Sigmoid colon (tissue), 7 donors: ENCODE measurements at places on chromosomes 7 and 10. TPM values are rescaled to one million over a fixed set of nuclear protein-coding genes. Genes with fewer than 3 reads are reported as not detected.
A peak's percentile ranks its signal among the peaks of the same experiment; 100 is the strongest.

DNA sequence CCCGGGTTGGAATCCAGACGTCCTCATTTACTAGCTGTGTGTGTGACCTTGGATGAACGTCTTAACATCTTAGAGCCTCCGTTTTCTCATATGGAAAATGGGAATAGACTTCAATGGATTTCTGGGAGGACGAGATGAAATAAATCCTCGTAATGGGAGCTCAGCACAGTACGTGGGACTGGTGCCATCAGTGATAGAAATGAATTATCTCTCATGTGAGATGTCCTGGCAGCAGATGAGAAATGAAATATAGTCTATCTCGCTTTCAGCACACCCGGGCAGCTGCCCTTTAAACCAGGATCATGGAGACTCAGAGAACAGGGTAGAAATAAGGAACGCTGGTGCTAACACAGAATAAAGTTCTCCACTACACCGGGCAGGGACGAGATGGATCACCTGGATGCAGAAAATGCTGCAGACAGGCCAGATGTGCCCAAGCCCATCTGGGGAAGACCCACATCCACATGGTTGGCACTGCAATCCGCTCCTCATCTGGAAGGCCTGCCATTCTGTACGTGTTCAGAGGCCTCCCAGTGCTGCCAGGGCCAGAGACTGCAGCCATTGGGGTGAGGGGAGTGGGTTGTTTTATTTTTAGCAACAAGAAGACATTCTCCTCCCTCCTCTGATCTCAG lies 11.1 kb upstream of the EMX2 start:
- DNase-seq = peak; percentile 37

DNA sequence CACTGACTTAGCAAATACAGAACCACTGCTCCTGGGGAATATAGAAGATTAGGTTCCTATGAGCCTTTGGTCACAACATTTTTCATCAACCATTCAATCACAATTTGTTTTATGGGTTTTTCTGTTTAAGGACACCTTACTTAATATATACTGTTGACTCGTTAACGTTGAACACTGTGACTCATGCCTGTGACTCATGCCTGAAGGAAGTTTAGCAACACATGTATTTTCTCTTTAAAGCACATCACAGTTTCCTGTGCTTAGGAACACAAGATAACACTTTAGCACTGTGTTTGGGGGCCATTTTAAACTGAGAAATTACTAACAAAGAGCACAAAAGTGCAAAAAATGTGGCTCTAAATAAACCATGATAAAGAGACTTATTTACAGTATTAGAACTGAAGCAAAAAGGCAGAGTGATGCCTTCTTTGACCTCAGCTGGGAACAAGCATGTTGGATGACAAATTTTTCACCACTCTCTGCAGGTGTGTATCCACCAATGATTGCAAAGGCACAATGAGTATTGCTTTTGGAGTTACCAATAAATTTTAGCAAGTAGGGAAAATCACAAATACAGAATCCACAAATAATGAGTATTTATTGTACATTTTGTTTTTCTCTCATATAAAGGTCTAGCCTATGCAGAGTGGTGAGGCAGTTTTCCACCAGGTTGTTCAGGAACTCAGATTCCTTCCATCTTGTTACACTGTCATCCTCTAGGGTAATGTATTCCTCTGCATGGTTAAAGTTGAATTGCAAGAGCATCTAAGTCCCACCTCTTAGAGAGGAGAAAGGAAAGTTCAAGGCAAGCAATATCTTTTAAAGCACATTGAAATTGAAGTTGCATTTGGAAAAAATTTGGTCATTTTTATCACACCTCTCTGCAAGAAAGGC lies 7.3 kb downstream of the FGFBP3 start:
- DNase-seq = no peak

DNA sequence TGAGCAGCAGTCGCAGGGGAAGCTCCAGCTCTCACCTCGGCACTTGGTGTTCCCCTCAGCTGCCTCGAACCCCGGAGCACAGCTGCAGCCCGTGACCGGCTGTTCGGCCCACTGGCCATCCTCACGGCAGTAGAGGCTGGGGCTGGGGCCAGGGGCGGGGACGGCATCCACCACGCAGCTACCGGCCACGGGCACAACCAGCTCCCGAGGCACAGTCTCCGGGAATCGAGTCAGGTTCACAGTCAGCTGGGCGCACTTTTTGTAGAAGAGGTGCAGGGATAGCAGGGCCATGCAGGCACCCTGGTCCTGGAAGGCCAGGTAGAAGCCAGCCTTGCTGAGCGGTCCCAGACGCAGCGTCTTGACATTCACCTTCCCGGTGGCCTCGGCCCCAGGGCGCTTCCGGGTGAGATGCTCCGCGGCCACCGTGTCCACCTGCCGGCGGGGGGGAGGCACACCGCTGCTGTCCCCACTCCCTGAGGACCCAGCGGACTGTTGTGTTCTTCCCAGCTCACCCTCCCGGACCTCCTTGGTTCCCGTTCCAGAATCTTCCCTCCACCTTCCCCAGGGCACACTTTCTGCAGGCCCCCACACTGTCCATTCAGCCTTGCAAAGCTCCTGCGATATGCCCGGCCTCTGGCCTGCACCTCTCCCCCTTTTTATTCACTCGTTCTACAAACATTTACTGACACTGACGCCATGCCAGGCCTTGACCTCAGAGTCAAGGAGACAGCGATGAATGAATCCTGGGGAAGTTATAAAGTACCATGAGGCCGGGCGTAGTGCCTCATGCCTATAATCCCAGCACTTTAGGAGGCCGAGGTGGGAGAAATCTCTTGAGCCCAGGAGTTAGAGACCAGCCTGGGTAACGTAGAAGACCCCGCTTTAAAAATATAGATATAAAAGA lies 4.8 kb downstream of the EPHB4 start:
- no peak for DNase-seq

Gene SLIT1
- 0.33 TPM for total RNA-seq

Gene CHRM2
- total RNA-seq = 121 TPM

Gene CELF2
- 83.1 TPM for total RNA-seq

Gene IDI2
- not detected for total RNA-seq

Gene OR9A2
- total RNA-seq = not detected
